ENCODE measurements at places on chromosomes 7 and 10. TPM values are rescaled to one million over a fixed set of nuclear protein-coding genes. Genes with fewer than 3 reads are reported as not detected.

Gene SPDYE6
- total RNA-seq: not detected

DNA sequence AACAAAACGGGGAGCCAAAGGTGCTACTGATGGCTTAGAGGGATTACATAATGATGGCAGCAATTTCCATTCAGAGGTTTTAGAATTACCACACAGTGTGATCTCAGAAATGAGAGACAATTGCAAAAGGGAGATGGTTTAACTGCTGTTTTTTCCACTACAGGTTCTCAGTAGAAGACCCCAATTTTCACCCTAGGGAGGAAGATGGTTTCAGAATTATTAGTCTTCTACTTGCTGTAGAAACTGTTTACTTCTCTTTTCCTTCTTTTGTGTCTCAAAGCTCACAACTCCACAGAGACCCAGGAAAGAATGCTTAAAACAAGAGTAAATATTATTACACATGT is 226.5 kb downstream of the INHBA start:
- no peak for DNase-seq

GRCh38 chr10:26870766-26871165 is 10.0 kb upstream of the ABI1 start:
- no peak for DNase-seq

Gene C7orf57
- total RNA-seq: 2.5 TPM

- DNase-seq: no peak
Observed at GRCh38 chr10:21954132-21954531, 49.4 kb downstream of the DNAJC1 start.

Gene CPEB3
- 1.1 TPM for total RNA-seq

DNA sequence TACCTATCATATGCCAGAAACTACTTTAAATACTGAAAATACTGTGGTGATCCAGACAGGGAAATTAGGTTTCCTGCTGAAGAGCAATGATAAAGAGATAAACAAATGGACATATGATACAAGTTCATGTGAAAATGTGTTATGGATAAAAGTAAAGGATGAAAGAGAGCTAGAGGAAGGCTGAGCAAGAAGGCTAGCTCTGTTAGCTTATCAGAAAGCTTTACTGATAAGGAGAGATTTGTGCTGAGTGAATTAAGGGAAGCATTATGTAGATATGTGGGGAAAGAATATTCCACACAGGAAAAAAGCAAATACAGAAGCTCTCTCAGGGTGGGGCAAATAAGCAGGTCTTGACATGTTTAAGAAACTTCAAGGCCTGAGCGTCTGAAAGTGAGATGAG is 308.4 kb downstream of the HDAC9 start:
- no peak for DNase-seq

- no peak for DNase-seq
Observed at GRCh38 chr10:35079763-35080162, 10.4 kb downstream of the CUL2 start.

Gene KIAA1217
- 26.2 TPM for total RNA-seq
